ENCODE measurements at places on chromosomes 7 and 10.

GRCh38 chr7:105268511-105269392 is 120.0 kb downstream of the SRPK2 start:
- DNase-seq: no peak

GRCh38 chr7:19305698-19306097 is 160.5 kb upstream of the FERD3L start:
- no peak for DNase-seq

DNA sequence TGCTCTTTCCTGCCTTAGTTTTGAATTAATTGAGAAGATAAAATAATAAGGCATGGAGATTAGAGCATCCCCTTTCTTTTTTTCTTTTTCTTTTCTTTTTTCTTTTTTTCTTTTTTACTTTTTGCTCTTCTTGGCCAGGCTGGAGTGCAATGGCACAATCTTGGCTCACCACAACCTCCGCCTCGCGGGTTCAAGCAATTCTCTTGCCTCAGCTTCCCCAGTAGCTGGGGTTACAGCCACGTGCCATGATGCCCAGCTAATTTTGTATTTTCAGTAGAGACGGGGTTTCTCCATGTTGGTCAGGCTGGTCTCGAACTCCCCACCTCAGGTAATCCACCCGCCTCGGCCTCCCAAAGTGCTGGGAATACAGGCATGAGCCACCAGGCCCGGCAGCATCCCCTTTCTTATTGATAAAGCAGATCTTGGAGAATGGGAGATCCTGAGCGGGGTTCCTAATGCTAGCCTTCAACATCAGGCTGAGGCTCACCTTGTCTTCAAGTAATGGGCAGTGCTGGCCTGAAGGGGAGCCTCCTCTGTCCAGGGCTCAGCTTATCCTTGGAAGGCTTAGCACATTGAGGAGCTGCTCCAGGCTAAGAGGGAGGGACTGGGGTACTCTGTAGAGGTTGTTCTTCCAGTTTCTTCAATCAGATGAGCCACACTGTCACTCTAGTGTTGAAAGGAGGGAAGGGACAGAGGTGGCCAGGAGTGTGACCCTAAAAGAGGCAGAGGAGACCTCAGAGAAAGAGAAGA is 27.9 kb downstream of the GSTO2 start:
- DNase-seq: no peak

DNA sequence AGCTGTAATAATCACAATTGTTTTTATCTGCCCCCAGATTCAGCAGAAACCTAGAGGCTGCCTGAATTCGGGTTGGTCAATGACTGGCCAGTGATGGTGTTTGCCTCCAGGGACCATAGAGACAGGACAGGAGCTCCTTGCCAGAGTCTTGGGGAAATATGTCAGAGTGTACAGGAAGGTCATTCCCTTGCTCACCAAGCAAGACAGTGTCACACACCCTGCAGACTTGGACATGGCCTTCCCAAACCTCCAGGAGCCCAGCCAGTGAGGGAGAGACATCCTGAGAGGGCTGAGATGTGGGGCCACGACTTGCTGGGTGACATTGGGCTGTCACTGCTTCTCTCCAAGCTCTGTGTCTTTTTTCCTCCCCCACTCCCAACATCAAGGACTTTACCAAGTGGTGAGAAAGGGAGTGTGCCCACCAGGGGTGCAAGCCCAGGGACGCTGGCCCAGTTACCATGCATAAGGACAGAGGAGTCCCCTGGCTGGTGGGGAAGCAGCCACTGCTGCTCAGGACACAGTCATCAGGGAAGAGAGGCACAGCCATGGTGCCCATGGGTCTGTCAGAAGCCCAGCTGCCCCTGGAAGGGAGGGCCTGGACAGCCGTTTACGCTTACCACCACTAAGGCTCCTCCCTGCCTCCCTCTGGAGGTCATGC is 25.3 kb upstream of the C10orf53 start:
- DNase-seq: no peak

DNA sequence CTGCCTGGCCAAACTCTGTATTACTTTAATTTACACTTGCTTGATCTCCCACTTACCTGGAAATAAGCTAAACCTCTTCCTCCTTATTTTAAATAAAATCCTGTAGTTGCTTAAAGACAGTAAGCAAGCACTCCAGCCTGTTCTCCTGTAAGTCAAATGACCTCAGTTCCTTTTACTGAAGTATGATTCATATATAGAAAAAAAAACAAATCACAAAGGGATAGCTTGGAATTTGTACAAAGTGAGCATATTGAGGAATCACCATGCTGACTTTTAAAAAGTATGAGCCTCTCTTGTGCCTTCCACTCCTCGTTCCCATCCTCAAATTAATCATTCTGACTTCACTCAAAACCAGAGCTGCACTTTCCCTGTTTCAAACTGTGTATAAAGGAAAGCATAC is 52.0 kb downstream of the C10orf90 start:
- DNase-seq: no peak

GRCh38 chr10:88036126-88036525 is 172.7 kb downstream of the PTEN start:
- DNase-seq: no peak

- DNase-seq: no peak
Measured at GRCh38 chr10:93516006-93516380, 19.6 kb downstream of the CEP55 start.

DNA sequence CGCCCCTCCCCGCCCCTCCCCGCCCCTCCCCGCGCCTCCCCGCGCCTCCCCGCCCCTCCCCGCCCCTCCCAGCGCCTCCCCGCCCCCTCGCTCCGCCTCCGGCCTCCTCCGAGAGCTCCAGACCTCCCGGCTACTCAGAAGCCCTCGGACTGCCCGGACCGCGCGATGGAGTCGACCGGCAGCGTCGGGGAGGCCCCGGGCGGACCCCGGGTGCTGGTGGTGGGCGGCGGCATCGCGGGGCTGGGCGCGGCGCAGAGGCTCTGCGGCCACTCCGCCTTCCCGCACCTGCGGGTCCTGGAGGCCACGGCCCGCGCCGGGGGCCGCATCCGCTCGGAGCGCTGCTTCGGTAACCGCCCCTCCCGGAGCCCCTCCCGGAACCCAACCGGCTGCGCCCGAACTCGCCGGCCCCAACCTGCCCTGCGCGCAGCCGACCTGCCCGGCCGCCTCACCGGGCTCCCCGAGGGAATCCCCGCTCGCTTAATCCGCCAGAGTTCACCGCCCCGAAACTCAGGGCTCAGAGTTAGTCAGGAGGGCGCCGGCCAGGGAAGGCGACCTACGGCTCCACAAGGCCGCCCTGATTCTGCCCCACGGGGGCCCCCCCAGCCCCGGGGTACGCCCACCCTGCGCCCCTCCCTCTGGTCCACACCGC is at the start of gene PAOX:
TSS of gene PAOX (plus strand) at position 111 of the 649 bp plus-strand sequence. CDS start at position 166, 55 bp downstream.
- DNase-seq: peak; percentile 53

GRCh38 chr10:60747817-60748469 is 30.3 kb upstream of the CDK1 start:
- no peak for DNase-seq

- DNase-seq: no peak
Measured at GRCh38 chr7:70788276-70788675, 343.7 kb upstream of the GALNT17 start.

- peak; percentile 49 for DNase-seq
Measured at GRCh38 chr7:157568770-157569584, 232.2 kb downstream of the DNAJB6 start.

DNA sequence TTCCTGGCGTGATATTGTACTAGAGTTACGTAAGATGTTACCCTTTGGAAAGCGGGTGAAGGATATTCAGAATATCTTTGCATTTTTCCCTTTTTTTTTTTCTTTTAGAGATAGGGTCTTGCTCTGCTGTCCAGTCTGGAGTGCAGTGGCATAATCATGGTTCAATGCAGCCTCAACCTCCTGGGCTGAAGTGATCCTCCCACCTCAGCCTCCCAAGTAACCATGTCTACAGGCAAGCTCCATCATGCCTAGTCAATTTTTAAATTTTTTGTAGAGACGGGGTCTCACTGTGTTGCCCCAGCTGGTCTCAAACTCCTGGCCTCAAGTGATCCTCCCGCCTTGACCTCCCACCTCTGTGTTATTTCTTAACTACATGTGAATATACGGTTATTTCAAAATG is 18.4 kb downstream of the VPS41 start:
- no peak for DNase-seq

DNA sequence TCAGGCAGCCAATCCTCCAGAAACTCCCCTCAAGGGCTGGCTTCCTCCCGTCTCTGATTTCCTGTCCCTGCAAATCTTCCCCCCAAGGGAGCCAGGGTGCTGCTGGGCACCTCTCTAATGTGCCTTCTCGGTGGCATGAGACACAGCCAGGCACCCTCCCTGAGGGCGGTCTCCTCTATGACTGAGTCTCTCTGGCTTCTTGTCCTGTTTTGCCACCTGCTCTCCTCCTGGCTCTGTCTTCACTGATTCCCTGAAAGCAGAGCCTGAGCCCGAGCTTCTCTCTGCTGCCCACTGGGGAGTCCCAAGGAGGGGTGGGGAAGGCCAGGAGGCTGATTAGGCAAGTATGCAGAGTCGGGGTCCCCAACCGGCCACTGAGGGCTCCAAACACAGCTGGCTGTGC is 60.4 kb upstream of the INSIG1 start:
- DNase-seq: no peak

DNA sequence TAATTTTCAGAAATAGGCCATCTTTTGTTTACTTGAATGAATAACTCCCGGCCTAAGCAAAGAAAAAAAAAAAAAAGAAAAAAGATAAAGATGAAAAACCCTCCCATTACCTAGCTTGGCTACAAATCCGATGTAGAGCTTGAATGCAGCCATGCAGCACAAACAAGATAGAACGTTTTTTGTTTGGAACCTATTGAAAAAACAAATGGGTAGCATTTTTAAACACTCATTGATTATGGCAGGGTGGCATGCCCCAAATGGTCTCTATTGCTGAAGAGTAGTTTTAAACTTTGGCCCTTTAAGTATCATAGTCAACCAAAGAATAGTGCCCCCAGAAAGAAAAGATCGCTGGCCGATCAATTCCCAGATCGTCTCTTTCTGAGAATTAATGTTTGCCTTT is 84.4 kb downstream of the VTI1A start:
- no peak for DNase-seq

- no peak for DNase-seq
Measured at GRCh38 chr7:43847496-43847895, 21.8 kb downstream of the MRPS24 start.

DNA sequence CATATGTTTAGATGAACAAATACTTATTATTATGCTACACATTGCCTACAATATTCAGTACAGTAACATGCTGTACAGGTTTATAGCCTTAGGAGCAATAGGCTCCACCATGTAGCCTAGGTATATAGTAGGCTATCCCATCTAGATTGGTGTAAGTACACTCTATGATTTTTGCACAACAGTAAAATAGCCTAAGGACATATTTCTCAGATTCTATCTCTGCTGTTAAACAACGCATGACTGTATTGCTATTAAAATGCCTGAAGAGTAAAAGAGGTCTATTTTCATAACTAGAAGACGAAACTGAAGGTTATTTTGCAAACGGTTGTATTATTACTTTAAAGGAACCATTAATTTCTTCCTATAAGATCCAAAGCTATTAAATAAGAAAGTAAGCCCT is 88.3 kb downstream of the SEMA3A start:
- DNase-seq: no peak

Data from activated T-cell treated with anti-CD3 and anti-CD28 coated beads for 24 hours (primary cell).